Activated CD4-positive, alpha-beta T cell treated with anti-CD3 and anti-CD28 coated beads, Interleukin-2, Interleukin-6, amounts not matched to agents 100 ng/mL and 50 ng/mL, durations not matched to agents 16 hours and 8 hours (primary cell): ENCODE measurements at places on chromosomes 4 and X.

DNA sequence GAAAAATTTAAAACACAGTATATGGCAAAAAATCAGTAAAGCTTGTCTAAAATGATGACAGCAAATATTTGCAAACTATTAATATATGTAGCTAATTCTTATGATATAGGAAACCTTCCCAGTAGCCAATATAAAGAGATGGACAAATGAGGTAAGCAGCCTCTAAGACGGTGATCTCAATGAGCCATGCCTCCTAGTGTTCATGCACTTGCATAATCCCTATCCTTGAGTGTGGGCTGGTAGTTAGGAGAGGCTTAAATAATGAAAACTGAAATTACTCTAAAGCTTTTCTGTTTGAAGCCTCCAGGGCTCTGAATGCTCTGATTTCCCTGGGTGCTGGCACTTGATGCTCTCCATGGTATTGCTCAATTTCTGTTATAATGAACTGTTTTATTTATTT, 24.6 kb upstream of the ARMCX4 start:
- no peak for DNase-seq

DNA sequence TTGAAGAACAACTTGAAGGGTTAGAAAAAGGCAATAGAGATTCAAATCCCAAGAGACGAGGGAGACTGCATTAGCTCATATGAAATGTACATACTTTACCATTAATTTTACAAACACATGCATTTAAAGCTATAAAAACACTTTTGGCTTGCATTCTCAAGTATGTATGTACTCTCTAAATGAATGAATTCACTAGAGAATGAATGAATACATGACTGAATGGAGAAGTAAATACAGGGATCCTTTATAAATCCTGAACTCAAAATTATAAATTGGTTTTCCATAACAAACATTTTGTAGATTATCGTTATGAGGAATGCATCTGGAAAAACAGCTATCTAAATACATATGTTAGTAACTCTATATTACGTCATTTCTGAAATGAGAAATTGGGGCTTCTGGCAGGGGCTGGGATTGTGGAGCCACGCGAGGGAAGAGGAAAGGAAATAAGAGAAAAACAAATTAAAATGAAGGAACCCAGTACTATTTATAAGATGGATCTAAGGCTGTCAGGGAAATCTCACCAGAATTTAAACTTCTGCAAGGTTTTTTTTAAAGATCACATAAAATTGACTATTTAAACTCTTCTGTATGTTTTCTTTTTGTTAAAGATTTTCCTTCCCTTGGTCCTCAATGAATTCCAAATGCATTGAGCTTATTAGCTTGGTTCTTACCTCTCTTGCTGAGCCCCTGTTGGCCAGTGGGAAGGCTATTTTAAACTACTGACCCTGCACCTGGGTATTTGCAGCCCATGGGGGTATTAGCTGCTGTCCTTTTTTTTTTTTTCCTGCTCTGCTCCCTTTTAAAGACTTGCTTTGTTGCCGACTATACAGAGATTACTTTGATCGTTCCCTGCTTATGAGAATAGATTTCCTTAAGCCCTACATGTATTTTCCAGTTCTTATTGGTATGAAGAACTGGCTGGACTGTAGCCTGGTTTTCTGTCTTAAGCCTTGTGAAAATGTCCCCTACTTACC, 207.8 kb downstream of the ADGRL3 start:
- no peak for DNase-seq

- no peak for DNase-seq
These were observed 561.3 kb upstream of the GRIA3 start for GRCh38 chrX:122622795-122623194.

DNA sequence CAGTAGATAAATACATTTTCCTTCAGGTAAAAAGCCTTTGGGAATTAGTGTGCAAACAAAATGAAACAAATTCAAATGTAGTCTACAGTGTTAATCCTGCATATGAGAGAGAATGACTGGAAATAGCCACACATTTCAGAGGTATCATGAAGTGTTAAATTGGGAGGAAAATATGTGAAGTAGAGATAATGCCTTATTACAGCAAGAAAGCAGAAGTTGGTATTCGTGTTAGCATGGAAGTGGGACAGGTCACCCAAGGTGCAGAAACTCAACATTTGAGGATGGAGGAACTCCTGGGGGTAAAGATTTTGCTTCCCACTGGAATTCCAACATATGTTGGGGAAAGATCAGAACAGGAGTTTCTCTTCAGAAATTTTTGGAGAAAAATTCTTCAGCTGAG, 51.3 kb downstream of the EMCN start:
- no peak for DNase-seq

DNA sequence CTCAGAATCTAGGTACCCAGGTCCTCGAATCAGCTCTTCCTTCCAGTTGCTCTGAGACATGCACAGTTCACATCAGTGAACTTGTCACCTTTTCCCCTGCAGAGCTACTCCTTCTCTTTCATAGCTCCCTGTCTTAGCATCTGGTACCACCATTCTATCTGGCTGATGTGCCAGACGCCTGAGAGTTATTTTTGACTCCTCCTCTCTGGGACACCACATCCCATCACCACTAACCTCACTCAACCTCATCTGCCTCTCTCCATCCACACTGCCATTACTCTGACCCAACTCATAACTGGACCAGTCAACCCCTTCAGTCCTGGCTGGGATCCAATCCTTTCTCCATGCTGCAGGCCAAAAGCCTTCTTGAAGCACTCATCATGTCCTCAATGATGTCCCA, 44.5 kb downstream of the SLC2A9 start:
- no peak for DNase-seq

- DNase-seq: no peak
These were observed 12.4 kb upstream of the ARHGAP6 start for GRCh38 chrX:11678158-11678557.

DNA sequence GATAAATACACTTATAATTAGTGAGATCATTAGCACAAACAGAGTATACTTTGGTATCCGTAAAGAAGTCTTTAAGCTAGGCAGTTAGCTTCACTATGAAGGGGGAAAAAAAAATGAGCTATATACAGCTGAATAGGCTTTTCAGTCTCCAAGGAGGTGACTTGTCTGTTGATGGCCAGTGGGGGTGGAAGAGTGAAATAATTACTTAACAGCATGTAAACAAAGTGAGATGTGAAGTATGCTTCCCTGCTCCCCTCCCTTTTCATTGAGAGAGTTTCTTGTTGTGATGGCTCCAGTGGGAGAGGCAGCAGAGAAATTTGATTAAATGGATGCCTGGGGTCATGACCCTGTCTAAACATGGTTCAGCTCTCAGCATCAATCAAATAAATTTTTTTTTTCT, 180.9 kb downstream of the DACH2 start:
- no peak for DNase-seq

- DNase-seq: no peak
These were observed 365.5 kb downstream of the RAB28 start for GRCh38 chr4:13118633-13119032.

- DNase-seq: no peak
These were observed 18.8 kb downstream of the PNMA6F start for GRCh38 chrX:153302796-153303195.

DNA sequence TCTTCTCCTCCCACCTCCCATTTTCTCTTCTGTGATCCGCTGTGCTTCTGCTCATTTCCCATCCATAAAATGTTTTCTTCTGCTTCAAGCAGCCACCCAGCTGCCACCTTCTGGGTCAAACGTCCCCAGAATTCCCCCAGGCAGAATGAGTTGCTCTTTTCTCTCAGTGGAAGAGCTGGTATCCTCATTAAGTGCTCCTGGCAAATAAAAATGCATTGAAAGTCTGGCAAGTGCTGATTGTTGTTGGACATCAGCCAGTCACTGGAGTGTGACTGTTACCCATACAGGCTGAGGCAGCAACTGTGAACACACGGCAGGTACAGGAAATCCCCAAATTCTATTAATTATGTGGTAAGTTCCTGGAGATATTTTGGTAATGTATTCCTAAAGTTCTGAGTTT, 52.6 kb downstream of the LIMCH1 start:
- DNase-seq: no peak

DNA sequence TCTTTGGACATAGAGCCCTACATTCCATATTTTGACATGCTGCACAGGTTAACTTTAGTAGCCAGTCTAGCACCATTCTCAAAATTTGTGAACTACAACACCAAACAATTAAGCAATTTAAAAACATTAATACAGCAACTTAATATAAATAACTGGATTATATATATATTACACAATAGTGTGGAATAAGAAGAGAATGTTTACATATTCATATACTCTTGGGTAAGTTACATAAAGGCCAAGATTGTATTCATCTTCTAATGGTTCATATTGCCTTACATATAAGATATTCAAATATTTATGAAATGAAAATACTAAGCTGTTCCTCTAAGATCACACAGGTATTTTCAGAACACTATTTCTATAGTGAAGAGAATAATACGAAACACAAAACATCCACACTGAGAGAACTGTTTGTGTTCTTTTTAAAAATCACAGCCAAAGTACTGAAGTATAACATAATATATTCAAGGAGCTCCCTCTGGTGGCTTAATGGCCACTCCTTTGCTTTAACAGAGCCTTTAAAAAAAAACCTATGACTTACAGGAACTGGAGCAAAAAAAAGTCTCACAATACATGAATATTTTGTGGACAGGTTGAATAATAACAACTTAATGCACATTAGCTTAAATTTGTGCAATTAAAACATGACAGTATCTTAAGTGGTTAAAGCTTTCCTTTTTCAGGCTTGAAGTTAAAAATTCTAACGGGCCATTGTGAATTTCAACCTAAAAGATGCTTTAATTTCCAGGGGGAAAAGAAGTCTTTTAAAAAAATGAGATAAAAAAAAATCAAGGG, 46.2 kb downstream of the NEK1 start:
- peak; percentile 41 for DNase-seq

DNA sequence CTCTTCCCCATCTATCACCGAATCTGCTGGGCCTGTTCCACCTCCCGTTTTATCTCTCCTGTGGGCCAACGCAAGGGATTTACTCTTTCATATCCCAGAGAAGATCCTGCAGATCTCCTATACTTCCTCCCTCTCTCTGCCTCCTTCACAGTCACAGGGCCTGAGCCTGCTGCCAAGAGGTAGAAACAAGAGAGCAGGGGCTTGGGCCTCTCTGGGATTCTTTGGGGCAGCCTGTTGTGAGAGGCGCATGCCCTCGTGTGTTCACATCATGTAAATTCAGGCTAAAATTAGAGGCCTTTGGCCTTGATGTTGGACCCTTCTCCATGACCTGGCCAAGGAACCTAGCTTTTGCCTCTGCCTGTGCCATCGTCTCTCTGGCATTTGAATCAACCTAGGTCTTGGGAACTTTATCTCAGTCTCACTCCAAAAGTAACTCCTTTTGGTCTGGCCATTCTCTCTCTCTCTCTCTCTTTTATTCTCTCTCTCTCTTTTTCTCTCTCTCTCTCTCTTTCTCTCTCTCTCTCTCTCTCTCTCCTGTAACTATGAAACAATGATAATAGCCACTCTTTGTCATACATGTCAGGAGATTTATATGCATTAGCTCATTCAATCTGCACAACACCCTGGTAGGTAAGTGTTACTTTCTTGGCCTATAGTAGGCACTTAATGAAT, 20.0 kb upstream of the EFNB1 start:
- DNase-seq: no peak

- no peak for DNase-seq
These were observed 62.0 kb downstream of the AWAT2 start for GRCh38 chrX:69987691-69988090.

DNA sequence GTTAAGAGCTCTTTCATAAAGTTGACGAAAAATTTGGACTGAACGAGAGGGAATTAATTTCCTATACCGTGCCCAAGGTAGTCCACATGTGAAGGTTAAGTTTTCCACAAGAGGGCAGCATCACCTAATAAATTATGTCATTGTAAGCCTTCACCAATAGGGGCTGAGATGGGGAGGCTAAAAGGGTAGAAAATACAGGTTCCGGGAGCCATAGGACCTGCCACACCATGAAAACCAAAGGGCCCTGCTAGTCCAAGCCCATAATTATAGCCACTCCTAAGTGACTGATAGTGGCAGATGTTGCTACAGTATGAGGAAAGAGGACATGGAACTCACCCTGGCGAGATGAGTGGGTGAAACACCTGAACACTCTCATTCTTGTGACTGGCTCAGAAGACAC, 122.2 kb downstream of the SHROOM4 start:
- peak; percentile 67 for DNase-seq

GRCh38 chrX:43898406-43899035, 16.3 kb upstream of the MAOB start:
- no peak for DNase-seq

DNA sequence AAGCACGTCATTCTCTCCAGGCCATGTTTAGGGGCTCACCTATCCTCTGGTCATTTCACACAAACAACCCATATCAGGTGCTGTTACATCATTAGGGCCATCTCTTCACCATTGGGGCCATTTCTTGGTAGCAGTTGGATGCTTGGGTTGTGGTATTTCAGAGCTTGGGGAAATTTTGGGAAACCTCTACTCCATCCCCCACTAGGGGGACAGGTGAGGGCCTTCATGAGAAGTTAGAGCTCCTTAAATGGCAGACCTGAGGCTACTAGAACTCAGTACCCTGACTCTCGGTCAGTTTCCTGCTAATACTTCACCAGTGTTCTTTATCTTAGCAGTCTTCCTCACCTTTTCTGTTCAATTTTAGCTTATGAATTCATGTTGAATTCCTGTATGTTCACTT, 50.2 kb downstream of the ZNF827 start:
- no peak for DNase-seq

- DNase-seq: no peak
These were observed 164.9 kb downstream of the DCTD start for GRCh38 chr4:182752158-182752910.

- DNase-seq: no peak
These were observed 223.9 kb downstream of the CAMK2D start for GRCh38 chr4:113537628-113538027.

GRCh38 chr4:75251547-75251946, 262.7 kb downstream of the RCHY1 start:
- DNase-seq: no peak

GRCh38 chr4:8215001-8215427, 15.9 kb downstream of the SH3TC1 start:
- DNase-seq: no peak

DNA sequence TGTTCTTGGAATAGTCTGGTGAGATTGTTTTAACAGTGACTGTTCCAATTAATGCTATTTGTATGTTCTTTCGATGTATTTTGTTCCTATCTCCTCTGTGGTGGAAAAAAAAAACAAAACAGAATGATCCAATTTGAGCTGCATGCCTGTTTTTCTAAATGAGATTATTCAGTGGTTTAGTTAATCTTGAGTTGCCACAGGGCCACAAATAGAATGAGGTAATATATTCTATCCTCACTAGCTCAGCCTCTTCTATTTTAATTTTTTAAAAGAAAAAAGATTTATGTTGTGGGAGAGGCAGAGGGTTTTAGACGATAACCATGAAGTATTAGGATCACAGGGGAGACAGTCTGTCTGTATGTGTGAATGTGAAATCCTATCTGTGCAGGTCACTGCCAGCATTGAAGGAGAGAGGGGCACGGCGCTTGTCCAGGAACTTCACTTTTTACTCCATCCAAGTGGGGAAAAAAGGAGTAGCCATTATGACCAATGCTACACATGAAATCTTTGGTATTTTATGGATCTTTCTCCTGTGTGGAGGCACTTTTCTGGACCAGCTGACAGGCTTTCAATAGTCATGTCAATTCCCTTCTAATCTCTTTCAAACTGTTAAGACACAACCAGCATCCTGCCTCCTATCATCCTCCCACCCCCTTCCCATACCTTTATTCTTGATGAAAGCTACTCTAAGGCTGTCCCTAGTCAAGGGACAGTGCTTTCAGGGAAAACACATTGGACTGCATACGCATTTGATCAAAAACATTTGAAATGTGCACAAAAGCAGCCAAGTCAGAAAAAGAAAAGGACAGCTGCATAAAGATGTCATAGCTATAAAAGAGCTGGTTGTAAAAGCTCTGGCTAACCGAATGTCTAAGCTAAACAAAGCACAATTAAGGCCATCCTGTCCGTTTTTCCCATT, 1063.8 kb upstream of the INTU start:
- no peak for DNase-seq
